ENCODE measurements at places on chromosomes 7 and 10. TPM values are rescaled to one million over a fixed set of nuclear protein-coding genes. Genes with fewer than 3 reads are reported as not detected.

Gene MICALL2
- 26.7 TPM for total RNA-seq

Gene CDK14
- total RNA-seq, result 35.6 TPM

Gene OIT3
- total RNA-seq, result not detected

Gene GDF2
- not detected for total RNA-seq

Gene CCL24
- total RNA-seq, result not detected

Gene BMPER
- 0.33 TPM for total RNA-seq

Gene ST8SIA6
- total RNA-seq, result not detected

Gene SPOCK2
- 7.3 TPM for total RNA-seq

Gene PKD2L1
- total RNA-seq, result not detected

Gene SMNDC1
- 7.6 TPM for total RNA-seq

Gene CCDC3
- 2.1 TPM for total RNA-seq
